Left kidney (tissue), 8 donors: ENCODE measurements at places on chromosomes 2 and 18. TPM values are rescaled to one million over a fixed set of nuclear protein-coding genes. Genes with fewer than 3 reads are reported as not detected.

DNA sequence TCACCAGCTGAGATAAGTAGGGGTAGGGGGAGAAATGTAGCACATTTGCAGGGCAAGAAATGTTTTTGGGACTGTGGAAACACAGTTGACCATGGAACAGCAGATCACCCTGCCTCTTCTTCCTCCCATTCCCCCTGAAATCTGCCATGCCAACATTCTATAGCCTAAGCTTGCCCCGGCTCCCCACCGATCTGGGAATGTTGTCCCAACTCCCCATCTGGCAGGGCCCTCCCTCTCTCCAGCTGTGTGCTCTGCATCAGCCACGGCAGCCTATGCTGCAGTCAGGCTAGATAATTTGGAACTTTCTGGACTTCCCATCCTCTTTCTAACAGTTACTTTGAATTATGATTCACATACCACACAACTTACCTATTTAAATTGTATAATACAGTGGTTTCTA lies 425.1 kb upstream of the RAB6C start:
- DNase-seq: no peak

DNA sequence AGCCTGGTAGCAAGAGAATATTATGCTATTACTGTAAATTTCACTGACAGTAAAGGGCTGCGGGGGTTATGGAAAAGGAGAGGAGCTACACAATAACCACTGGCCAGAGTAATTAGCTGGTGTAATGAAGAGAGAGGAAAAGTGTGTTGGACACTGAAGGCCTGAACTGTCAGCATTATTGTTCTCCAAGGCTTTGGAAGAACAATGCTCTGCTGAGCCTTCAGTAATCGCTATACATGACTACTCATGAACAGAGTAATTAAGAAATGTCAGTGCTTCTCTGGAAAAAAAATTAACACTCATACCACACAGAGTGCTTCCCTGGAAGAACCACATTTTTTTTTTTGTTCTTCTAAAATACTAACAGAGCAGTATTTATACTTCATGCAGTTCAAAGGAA lies 931.3 kb downstream of the CPS1 start:
- DNase-seq: no peak

DNA sequence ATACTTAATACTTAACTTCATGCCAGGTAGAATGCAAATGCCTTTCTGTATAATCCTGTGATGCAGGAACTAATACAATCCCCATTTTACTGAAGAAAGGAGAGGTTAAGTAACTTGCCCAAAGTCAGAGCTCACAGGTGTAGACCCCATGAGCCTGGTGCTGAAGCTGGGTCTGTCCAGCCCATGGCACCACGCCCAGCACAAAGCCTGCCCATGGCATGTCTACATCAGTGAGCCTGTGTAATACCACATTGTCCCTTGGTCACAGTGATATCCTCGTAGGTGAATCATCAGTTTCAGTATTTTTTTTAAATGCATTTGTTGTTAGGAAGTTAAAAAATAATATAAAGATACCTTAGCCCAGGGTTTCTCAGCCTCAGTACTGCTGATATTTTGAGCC lies 69.9 kb upstream of the MCFD2 start:
- no peak for DNase-seq

DNA sequence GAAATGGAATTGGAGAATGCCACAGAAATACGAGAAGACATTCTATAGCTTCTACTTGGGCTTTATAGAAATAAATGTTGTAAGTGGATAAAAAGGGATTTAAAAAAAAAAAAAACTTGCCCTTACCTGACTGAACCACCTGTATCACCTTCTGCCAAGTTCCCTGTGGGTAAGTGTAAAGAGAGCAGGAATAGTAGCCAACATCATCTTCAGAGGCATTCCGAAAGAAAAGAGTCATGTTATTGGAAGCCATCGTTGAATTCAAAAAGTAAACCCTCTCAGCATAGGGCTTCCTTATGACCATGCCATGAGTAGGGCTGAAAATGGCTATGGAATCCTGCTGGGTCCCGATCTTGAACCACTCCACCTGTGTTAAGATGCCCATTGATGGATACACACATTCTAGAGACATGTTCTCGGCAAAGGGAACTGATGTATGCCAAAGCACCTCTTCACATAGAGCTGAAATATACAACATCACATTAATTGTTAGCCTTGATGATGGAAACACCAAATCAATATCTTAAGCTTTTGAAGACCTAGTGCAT lies 991 bp downstream of the CD226 start:
- no peak for DNase-seq

GRCh38 chr2:10214179-10214578 lies 88.5 kb upstream of the HPCAL1 start:
- no peak for DNase-seq

DNA sequence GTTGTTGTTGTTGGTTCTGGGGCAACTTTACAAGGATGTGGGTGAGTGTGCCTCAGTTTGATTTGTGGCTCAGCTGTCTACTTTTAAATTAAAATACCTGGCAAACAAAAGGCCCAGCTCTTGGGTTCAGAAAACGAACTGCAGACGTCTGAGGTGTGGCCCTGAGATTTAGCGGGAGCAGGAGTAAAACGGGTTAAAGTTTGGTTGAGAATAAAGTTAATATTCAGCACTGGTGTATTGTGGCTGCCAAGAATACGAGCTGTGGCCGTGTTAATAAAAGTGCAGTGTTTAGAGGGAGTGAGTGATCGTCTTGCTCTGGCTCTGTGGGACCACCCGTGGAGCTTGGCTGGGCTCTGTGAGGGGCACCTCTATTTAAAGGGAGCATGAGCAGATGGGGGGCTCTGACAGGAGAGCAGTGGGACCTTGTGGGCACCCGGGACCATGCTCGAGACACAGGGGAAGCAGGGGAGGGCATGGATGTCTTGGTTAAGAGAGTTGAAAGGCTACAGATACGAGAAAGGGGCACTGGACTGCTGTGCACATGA lies 80.3 kb downstream of the VAPA start:
- DNase-seq: no peak

DNA sequence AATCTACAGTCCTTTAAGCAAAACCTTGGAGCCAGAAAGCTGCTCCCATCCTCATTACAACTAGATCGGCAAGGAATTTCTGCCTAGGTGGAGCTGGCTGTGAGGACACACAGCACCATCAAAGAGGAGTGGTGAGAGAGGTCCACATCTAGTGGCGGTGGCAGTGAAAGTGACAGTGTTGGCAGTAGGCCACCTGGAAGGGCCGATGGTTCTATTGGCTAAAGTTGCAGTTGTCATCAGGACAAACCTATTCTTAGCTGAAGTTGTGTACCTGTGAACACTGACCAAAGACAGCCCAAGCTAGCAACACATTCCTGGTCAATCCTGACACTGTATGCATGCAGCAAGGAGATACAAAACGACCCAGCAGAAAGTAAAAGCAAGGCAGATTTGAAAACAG lies 218.1 kb upstream of the CHAC2 start:
- DNase-seq: no peak

GRCh38 chr2:237322564-237322963 lies 91.4 kb downstream of the COL6A3 start:
- no peak for DNase-seq

GRCh38 chr2:40680547-40680946 lies 228.7 kb upstream of the SLC8A1 start:
- no peak for DNase-seq

- no peak for DNase-seq
Measured at GRCh38 chr18:32459361-32460101, 11.2 kb downstream of the GAREM1 start.

DNA sequence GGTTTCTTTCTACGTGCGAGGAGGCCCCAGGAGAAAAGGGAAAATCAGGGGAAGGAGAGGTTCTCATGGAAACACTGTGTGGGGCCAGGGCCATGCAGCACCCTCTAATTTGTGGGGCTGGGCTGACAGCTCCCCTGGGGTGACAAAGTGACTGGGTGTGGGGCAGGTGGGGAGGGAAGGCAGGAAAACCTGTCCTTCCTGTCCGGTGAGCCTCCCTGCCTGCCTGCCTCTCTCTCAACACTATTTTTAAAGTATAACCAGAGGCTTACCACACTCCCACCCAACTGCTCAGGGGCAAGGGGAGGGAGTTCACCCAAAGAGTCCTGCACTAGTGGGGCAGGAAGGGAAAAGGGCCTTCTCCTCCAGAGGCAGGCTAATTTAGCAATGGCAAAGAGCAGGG lies 10.5 kb upstream of the EPAS1 start:
- DNase-seq: no peak

DNA sequence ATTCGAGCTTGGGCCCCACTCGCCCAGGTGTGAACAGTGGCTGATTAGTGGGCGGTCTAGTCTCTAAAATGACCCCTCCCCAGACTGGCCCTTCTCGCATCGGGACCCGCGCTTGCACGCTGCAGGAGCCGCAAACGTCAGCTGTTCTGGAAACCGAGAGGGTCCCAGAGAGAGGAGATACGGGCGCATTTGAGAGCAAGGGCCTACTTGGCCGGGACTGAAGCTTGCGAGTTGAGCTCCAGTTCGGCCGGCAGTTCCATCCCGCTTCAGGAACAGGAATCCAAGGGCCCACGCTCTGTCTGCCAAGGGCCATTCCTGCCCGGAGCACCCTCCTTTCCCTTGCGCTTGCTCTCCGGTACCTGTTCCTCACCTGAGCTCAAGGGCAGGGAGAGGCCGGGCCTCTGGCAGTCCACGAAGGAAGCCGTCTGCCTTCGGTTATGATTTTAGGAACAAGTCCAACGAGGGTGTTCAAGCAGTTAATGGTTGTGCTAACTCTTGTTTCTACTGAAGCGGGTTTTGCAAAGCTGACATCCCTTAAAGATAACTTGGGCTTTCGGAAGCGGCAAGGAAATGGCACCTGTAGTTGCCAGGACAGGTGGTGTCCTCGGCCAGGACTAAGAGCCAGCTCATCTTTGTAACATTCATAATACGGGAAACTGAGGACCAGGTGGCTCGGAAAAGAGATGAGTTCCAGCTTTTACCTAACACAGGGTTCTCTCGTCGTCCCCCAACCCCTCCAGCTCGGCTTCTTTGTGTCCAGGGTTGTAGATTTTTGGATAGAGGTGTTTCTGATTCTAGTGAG lies 3.9 kb upstream of the DLX1 start:
- peak; percentile 18 for DNase-seq

GRCh38 chr2:85221067-85221691 lies 88.0 kb downstream of the TCF7L1 start:
- DNase-seq: no peak

DNA sequence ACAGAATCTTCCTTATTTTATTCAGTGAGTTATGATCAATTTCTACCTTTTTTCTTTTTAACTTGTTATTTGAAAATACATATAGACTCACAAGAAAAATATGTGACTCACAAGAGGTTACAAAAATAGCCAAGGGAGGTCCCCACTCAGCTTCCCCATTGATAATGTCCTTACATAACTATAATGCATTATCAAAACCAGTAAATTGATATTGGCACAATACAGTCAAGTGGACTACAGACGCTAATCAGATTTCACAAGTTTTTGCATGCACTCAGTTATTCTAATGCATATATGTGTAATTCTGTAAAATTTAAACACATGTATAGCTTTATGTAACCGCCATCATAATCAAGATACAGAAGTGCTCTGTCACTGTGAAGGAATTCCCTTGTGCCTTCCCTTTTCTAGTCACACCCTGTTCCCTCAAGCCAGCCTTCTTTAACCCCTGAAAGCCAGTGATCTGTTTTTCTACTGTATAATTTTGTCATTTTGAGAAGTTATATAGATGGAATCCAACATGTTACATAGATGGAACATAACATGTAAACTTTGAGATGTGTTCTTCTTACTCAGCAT lies 118.4 kb downstream of the ALMS1 start:
- no peak for DNase-seq

GRCh38 chr2:237686659-237687136 lies 59.3 kb downstream of the LRRFIP1 start:
- no peak for DNase-seq

DNA sequence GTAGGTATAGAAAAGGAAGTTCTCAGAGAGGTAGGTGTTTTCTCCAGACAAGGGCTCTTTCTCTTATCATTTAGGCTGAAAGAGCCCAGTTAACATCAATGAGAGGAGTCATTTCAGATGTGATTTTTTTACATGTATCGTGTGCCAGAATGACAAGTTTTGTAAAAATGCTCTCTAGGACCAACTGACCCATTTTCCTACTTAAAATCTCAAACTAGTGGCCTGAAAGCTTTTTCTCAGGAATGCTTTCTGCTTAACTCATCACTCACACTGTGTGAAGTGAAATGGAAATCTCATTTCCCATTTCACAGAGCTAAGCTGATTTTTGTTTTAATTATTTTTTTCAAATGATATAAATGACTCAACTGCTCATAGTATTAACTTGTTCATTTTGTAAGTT lies 128.7 kb upstream of the CYP26B1 start:
- DNase-seq: no peak

DNA sequence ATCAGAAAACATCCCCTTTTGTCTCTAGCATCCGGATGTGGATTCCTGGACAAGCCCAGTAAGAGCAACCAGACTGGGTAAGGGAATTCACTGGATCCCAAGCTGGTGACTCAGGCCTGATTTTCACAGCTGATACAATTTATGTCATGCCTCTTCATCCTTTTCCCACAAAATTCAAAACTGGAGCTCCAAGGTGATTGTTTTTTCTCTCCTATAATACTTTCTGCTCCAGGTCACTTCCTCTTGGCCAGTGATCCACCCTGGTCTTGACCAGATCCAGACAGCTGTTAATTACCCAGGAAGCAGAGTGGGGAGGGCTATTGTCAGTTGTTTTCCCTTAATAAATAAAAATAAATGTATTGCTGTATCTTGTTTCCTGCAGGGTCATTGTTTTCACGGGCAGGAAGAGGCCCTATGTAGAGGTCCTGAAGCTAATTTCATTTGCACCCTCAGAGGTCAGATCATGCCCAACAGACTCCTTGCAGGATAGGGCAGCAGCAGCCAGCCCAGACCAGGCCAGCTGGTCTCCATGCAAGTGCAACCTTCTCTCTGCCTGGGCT lies 57.6 kb downstream of the EVA1A start:
- no peak for DNase-seq

GRCh38 chr2:46647766-46648742 lies 168.7 kb downstream of the TMEM247 start:
- no peak for DNase-seq

DNA sequence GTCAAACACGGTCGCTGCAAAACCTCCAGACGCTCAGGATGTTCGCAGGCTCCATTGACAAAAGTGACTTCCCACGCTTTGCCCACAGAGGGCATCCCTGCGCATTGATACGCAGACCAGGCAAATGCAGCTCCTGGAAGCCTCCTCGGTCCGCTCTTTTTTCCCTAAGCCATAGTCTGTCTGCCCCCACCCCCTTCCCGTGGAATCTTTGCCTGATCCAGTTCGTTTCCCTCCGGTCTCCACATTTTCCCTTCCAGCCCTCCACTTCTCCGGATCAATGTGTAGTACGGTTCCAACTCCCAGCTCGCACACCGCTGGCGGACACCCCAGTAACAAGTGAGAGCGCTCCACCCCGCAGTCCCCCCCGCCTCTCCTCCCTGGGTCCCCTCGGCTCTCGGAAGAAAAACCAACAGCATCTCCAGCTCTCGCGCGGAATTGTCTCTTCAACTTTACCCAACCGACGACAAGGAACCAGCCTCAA lies at the start of gene DCC:
DCC (plus strand) TSS at position 307 of the 481 bp plus-strand sequence. CDS start 591 bp downstream, outside the sequence.
- peak; percentile 76 for DNase-seq

The FANCL gene
- 68.9 TPM for polyA plus RNA-seq

The DSG1 gene
- 0.05 TPM for polyA plus RNA-seq

The CHRND gene
- 0.96 TPM for polyA plus RNA-seq

The SLC19A3 gene
- polyA plus RNA-seq: 10.7 TPM

The ICOS gene
- not detected for polyA plus RNA-seq

The SCN9A gene
- 2.2 TPM for polyA plus RNA-seq

The UBE2F gene
- polyA plus RNA-seq: 42.3 TPM

The SFTPB gene
- 0.18 TPM for polyA plus RNA-seq

The UGT1A4 gene
- not detected for polyA plus RNA-seq

The HRH4 gene
- 0.17 TPM for polyA plus RNA-seq

The COL5A2 gene
- polyA plus RNA-seq: 133 TPM

The AKAIN1 gene
- not detected for polyA plus RNA-seq

The GAL3ST2 gene
- 0.76 TPM for polyA plus RNA-seq

The POTEJ gene
- polyA plus RNA-seq: not detected

The MAP2 gene
- polyA plus RNA-seq: 42.7 TPM

The MC5R gene
- 0.22 TPM for polyA plus RNA-seq
